Islet precursor cell (in vitro differentiated cells): ENCODE measurements at places on chromosomes 12 and 14.
A peak's percentile ranks its signal among the peaks of the same experiment; 100 is the strongest.

DNA sequence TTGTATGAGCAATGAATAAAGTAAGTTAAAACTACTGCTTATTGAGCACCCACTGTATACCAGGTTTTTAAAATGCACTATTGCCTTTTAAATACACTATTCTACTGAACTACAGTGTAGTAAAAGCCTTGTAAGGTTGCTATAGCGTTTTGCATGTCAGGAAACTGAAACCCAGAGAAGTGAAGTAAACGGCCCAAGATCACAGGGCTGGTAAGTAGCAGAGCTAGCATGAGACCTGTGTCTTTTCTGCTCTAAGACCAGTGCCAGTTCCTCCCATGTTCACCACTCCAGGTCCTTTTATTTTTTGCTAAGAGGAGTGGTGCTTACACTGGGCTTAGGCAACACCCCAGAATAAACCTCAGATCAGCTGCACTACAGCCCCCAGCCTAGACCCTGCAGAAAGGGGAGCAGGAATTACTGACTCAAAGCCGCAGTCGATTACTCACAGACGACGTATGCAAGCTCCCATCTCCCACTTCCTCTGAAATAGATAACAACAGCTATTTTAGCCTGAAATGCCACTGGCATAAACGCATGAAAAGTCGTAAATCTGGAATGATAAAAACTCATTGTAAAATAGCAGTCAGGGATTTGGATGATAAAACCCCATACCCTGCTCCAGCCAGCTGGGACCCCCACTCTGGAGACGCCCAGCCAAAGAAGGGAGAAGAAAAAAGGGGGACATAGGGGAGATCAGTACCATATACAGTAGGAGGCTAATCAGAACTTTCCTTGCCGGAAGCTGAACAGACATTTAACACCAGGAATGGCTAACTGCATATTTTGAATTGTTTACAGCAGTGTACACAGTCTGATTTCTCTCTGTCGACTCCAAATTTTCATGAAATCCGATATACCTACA lies 108.3 kb downstream of the NUAK1 start:
- peak; percentile 97 for DNase-seq

DNA sequence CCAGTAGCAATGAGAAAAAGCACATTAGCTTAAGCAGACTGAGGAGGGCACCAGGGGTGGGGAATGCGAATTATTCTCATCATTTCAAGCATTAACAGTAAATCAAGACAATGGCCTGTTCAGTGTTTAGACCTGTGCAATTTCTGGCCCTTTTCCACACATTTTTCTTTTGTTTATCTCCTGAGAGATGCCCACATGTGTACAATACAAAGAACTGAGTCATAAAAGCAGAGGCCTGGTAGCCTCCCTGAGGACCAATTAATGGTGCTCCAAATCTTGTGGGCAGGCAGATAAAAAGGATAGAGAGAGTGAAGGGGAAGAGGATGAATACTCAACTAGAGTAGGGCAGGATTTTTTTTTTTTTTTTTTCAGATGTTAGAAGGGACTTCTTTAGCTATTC lies 480.8 kb downstream of the RERGL start:
- DNase-seq: peak; percentile 40

DNA sequence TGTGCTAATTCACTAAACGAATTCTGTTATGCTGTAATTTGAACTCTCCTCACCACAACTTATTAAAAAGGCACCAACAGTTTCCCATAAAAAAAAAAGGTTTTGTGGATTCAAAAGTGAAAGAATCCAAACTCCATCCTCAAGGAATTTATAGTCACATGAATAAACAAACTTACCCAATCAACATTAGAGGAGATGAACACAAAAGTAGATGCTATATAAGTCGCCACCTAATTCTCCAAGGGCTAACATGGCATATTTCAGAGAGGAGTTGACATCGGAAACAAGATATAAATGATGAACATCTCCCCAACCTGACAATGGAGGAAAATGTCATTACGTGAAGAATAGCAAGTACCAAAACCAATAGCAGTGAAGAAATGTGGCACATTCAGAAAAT lies 265.5 kb upstream of the PRKD1 start:
- no peak for DNase-seq

- DNase-seq: no peak
Observed at GRCh38 chr14:103545915-103546651, 16.4 kb downstream of the BAG5 start.

DNA sequence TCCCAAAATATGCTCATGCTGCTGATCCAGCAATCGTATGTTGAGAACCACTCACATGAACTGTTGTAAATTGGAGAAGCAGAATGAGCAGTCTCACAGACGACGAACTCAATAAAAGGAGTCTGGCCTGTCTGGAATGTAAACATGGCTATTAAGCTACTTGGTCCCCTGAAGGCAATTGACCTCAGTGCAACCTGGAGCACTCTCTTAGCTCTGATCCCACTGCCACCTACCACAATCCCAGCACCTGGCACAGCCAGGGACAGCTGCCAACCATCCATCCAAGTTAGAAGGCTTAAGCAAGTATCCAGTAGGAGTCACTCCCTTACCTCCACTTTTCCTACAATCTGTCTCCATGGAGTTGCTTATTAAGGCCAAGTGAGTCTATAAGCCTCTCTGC lies 406.9 kb upstream of the CLEC14A start:
- DNase-seq: peak; percentile 84
